ENCODE measurements at places on chromosomes 16 and 17.

GRCh38 chr17:69246726-69247375, 18.2 kb upstream of the ABCA10 start:
- no peak for DNase-seq

DNA sequence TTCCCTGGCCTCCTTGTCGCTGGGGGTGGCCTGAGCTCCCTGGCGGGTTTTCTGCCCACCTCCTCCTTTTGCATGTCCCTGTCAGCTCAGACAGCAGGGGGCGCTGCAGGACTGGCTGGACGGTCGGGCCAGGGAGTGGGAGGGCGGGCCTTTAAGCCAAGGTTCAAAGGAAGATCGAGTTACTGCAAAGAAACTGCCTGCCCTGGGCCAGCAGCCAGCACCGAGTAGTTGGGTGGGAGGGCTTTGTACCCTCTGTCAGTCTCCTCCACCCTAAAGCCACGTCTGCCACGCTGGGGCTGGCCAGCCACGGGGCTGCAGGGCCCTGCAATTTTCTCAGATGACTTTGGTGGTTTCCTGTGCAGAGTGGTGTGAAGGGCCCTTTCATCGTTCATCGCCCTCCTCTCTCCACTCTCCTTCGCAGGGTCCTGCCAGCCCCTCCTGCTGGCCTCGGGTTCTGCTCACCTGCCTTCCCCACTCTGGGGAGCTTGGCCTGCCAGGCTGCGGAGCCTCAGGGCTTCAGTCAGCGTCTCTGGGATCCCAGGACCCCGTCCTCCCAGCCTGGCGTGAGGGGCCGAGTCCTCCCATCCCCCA, 12.3 kb downstream of the GPR142 start:
- peak; percentile 80 for DNase-seq

DNA sequence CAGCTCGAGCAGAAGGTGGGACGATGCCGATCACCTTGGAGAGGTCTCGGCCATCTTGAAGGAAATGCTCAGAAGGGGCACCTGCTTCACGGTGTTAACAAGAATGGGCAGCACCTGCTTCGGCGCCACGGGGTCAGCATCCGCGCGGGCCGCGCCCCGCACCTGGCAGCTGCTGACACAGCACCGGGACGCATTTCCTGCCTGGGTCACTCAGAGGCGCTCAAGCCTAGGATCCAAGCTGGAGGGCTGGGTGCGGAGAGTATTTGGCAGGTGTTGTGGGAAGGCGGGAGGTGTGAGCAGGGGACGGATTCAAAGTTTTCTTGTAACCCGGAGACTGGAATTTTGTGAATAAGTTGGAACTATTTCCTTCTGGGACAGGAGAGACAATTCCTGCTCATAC, 39.3 kb upstream of the AKTIP start:
- DNase-seq = no peak

DNA sequence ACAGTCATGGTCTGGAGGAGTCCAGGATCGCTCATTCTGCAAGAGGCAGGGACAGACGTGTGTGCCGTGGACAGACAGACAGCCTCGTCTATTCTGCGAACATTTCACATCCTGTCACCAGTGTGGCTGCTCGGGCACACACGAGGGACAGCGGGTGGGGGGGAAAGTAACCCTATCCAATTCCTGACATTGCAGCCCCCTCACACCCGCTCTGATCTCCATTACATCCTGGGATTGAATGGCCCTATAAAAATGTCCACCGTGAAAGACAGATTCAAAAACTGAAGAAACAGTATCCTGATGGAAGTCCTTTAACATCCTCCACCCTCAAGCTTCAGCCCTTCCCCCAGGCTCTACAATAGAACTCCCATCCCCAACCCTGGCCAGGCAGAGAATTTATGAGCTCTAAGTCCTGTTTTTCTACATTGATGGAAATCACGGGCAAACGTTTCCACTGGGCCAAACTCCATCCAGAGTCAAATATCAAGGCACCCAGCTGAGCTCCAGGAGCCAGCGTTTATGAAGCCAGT, 39.4 kb downstream of the HS3ST3A1 start:
- DNase-seq = no peak

DNA sequence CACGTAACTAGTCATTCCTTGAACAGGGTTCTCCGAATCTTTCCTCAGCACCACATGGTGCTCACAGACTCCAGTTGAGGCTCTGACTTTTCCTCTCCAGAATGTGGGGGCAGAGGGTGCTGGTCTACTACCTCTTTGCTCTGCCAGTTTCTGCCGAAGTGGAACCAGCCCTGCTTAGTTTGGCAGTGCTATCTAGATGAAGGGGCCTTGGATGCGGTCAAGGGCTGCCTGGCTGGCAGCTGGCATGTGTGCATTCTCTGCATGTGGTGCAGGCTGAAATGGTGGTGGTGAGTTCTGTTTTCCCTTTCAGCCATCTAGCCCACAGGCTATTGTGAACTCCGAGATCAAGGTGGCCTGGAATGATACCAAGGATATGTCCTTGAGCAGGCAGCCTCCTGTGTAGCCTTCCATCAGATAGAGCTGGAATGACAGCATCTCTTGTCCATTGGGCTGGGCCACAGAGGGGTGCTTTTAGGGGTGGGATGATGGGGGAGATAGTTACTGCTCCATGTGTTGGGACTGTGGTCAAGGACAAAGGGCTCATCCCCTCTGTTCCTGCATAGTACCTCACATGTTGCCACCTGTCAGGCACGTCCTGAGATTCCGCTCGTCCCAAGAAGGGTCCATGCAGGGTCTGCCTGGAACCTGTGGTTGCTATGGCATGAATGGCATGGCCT, 2.0 kb downstream of the DYNLL2 start:
- DNase-seq = no peak

DNA sequence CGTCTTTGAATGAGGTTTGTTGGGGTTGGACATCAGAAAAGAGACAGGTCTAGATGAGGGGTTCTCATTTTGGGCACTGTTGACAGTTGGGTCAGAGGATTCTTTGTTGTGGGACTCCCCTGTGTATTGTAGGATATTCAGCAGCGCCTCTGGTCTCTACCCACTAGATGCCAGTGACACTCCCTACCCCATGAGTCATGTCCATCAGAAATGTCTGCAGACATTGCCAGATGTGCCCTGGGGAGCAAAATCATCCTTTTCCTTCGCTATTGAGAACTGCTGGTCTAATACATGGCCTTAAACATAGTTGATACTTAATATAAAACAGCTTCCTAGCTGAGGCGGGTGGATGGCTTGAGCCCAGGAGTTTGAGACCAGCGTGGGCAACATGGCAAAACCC, 3.1 kb downstream of the ABAT start:
- DNase-seq = no peak

- no peak for DNase-seq
These were observed 2.7 kb upstream of the SEPTIN12 start for GRCh38 chr16:4790871-4791270.

DNA sequence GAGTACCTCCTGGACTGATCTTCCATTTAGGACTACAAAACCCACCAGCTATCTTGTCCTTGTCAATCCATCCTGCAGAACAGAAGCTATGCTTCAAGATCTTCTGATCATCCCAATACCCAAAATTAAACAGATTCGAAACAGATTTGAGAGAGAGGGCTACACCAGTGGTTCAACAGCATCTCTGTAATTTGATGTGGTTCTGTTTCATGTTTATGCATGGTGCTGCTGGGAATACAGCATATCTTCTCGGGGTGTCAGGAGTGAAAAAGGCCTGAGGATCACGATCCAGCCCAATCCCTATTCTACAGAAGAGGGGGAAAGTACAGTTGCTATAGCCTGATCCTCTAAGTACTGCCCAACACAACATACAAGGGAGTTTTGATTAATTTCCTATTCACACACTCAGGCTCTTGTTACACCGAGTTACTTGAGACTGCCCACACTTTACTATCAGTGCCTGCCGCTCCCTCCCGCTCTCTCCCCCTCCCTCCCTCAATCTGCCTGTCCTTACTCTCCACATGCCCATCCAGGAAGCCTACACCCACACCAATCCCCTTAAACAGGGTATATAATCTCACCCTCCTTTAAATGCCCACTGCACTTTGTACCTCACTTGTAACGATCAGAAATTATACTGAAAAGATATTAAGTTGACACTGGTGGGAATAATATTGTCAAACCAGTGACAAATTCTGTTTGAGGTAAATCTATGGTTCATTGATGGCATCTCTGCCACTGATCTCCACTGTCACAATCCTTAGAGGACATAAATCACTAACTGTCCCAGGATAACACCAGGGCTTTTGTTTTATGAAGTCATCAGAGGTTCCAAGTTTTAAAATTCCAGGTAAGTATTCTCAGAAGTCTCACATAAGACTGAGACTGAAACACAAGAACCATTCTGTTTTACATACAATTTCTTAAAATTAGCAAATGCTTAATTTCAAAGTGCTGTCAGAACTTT, 89.3 kb upstream of the PLEKHM1 start:
- no peak for DNase-seq

GRCh38 chr16:85507342-85507741, 105.8 kb upstream of the GSE1 start:
- no peak for DNase-seq

- DNase-seq = no peak
These were observed 368.6 kb downstream of the GRIN2A start for GRCh38 chr16:9813665-9814064.

DNA sequence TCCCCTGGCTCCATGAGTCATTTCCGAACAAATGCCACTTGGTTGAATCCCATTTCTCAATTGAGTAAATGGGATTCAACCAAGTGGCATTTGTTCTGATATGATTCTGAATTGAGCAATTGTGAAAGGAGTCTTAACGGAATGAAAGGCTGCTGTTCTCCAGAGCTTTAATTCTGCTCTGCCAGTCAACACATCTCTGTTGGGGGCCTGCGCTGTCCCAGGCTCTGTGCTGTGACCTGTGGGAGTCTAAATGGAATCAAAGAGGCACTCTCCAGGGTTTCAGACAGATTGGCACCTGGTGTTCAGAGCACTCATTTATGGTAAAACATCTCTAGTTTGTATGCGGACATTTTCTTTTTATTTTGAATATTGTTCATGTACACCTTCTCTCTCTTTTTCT, 126.2 kb downstream of the WSCD1 start:
- DNase-seq = no peak

GRCh38 chr16:12272264-12272663, 295.7 kb downstream of the SNX29 start:
- DNase-seq = no peak

DNA sequence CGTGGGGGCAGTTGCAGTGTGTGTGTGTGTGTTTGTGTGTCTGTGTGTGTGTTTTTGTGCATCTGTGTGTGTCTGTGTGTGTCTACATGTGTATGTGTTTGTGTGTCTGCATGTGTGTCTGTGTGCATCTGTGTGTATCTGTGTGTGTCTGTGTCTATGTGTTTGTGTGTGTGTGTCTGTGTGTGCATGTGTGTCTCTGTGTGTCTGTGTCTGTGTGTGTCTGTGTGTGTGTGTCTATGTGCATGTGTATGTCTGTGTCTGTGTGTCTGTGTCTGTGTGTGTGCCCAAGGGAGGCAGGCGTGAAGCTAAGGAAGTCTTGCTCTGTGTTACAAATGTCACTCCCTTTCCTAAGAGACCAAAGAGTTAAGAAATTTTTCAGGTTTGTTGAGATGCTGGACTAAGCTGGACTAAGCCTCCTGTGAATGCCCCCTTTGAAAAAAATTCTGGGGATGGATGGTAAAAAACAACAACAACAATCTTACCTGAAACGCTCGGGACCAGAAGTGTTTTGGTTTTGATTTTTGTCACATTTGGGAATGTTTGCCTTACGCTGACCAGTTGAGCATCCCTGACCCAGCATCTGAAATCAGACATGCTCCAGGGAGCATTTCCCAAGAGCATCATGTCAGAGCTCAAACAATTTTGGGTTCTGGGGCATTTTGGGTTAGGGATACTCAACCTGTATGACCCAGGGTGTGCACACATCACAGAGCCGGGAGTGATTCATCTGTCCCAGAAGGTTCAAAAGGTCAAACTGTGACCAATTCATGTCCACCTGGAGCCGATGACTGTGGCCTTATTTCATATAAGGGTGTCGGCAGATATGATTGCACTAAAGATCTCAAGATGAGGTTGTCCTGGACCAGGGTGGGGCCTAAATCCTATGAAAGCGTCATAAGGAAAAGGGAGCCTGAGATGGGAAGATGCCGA, 48.6 kb upstream of the ZNF469 start:
- no peak for DNase-seq

GRCh38 chr17:3808701-3809100, 7.7 kb upstream of the ITGAE start:
- no peak for DNase-seq

GRCh38 chr16:67883872-67884261, 818 bp upstream of the NRN1L start:
- DNase-seq = peak; percentile 50

- DNase-seq = no peak
These were observed 477.4 kb upstream of the CCL2 start for GRCh38 chr17:33777674-33778073.
